ENCODE measurements at places on chromosomes 1 and 21. TPM values are rescaled to one million over a fixed set of nuclear protein-coding genes. Genes with fewer than 3 reads are reported as not detected.
A peak's percentile ranks its signal among the peaks of the same experiment; 100 is the strongest.

- no peak for DNase-seq
Measured at GRCh38 chr1:38758820-38759219, 100.8 kb downstream of the RRAGC start.

DNA sequence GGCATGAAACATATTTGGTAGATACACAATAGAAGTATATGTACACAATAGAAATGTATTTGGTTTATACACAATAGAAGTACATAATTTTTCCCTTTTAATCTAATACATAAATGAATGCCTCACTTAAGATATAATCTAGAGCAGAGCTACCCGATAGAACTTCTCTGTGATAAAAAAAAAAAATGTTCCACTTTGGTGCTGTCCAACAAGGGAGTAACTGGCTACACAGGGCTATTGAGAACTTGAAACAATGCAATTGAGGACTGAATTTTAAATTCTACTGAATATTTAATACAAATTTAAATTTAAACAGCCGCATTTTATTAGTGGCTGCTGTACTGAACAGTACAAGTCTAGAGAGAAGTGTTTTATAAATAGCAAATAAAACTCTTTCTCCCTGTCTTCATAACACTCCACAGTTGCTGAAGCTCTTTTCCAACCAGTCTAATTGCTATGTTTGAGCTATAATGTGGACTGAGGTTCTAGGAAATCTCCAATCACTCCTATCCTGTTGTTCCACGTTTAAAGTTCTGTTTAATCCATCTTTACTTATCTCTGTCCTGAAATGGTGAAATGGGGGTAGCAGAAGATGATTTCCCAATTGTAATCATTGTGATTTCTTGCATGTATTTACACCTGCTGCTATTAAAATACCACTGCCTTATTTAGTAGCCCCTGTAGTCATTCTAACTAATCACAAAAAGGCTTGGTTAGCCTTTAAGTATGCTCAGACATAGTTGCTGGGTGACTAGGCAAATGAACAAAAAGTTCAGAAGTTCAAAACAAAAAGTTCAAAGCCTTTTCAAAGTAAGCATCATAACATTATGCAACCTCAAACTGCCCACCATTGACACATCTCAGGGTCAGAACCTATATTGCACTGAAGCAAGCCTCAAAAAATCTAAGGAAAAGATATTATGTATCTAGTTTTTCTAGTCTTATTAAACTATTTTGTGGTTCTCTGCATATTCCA lies 192.3 kb upstream of the C1orf87 start:
- peak; percentile 64 for DNase-seq

GRCh38 chr21:15566703-15567102 lies 163.1 kb upstream of the USP25 start:
- no peak for DNase-seq

DNA sequence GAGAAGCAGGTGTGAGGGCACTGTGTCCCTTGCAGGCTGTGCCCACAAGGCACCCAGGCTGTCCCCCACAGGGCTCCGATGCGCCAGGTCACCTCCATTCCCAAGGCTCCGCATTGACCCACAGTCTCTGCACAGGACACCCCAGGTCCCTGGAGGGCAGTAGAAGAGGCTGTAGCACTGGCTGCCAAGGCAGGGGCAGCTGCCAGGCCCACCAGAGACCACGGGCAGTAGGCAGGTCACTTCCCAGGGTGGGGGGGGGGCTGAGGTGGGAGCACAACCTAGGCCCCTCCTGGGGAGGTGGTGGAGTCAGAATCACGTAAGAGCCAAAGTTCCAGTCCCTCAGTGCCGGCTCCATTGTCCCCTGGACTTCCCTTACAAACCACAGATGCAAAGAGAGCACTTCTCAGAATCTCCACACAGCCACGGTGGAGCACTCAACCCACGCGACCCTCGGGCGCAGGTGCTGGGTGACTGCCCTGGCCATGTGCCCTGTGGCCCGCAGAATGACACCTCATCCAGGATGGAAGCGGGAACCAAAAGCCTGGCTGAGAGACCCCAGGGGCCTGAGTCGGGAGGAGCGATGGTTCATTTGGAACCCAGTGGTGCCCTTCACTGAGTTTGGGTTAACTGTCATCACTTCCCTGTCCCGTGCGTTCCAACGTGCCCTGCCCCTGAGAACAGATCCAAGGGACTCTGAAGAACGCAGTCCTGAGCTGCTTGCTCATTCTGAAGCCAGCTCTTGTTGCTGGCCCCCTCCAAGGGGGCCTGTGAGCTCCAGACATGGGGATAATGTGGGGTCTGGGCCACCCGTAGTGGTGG lies 69.7 kb upstream of the PDE9A start:
- DNase-seq: no peak

The LCE1C gene
- total RNA-seq: not detected

The ARHGAP29 gene
- total RNA-seq: 7.9 TPM

DNA sequence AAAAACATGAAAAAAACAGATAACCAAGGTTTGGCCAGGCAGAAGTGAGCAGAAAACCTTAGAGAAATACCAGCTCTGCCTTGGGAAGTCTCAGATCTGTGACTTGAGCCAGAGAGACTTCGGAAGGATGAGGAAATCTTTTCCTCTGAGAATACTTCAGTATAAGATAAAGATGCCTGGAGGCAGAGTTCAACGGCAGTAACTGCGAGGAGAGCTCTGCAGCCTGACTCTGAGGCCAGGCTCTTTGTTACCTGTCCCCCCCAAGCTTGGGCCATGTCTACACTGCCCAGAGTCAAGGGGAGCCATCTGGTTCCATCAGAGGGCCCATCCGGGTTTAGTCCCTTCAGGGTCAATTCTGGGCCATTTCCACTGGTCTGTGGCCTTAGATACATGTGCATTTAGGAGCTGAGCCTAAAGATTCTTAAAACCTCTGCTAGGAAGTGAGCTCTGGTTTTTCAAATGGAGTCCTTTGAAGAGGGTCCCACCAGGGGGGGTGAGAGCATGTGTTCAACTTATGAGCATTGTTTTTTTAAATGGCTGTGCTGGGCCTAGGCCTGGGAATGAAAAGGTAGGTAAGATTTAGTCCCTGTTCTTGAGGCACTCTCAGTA lies 8.7 kb downstream of the KIRREL1 start:
- DNase-seq: peak; percentile 28

DNA sequence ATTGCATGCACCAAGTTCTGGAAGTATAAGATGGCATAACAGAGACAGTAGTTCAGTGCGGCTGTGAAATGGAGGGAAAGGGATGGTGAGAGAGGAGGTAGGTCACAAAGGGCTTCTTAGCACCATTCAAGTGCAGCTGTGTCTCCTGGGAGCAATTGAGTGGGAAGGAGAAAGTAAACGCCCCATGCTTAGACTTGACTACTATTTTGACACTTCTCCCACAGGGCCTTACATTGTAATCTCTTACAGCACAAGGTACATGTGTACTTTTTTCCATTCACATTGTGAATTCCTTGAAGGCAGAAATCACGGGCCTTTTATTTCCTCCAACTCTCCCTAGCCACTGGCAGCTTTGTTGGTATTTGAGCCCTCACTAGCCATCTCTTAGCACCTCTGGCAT lies 239.6 kb upstream of the FOXD3 start:
- DNase-seq: no peak

The MTMR11 gene
- total RNA-seq: 2.0 TPM

- peak; percentile 71 for DNase-seq
Measured at GRCh38 chr1:172451002-172451443, 7.2 kb upstream of the PIGC start.

The HIVEP3 gene
- total RNA-seq: under 0.01 TPM

DNA sequence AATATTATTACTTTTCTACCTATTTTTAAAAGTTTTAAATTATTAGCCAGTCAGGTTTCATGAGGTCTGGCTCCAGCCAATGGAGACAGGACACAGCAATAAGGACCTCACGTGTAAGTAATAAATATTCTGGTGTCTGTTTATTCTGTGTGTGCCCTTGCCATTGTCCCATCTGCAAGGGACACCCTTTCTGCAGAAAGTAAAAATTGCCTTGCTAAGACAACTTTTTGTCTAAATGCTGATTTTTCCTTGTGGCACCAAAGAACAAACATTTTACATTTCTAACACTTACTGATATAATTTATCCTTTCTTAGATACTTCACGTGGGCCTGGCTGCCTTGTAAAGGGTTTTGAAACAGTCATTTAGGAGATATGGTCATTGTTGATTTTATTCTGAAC lies 29.4 kb downstream of the OVAAL start:
- no peak for DNase-seq

The LINGO4 gene
- under 0.01 TPM for total RNA-seq

The C1orf146 gene
- not detected for total RNA-seq

DNA sequence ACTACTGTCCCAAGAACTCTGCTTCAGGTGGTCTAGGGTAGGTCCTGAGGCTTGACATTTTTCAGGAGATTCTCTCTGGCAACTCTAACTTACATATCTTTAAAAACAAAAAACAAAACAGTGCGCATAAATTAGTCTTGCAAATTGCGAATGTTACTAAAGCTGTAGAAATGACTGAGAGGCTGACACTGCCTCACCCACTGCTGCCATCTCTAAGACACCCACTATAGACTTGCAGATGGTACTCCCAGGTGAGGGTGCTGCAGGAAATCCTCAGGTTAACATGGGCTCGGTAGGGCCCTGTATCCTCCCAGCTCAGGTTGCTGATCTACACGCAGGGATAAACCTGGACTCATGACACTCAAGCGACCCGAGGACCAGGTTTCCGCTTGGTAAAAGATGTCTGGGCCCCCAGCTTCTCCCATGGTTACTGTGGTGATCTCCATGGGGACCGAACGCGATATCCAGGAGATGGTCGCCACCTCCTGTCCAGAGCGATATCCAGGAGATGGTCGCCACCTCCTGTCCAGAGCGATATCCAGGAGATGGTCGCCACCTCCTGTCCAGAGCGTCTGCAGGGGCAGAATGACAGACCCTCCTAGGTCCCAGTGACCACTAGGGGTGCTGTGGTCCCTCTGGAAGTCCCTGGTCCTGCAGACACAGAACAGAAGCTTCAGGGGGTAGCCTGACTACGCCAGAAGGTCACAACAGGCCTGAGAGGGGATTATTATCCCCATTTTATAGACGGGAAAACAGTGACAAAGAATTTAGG lies 16.2 kb upstream of the LY9 start:
- DNase-seq: no peak

- DNase-seq: peak; percentile 45
Measured at GRCh38 chr1:20604678-20605077, 15.8 kb downstream of the CDA start.

DNA sequence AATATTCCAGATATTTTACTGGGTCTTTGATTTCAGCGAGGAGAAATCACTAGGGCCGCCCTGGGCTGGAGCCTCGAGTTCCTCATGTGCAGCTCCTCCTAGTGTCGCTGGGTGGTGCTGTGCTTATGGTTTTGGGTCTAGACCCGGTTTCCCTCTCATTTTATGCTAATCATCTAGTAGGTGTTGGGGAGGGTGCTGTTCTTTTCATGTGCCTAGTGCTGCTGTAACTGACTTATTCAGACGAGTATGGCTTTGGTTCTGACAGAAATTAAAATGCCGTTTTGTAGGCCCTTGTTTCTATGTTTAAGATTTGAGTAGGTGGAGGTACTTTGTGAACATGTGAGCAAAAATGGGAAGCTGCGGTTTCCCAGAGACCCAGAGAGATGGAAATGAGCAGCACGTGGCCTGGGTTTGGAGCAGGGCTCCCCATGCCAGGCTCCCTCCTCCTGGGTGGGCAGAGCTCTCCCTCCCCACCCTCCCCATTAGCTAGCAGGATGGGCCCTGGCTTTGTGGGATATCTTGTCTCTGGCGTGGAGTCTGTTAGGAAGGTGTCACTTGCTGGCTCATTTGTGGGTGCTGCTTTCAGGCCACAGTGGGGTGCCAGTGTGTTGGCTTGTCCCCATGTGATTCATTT lies 74.0 kb upstream of the GPR88 start:
- peak; percentile 31 for DNase-seq

- no peak for DNase-seq
Measured at GRCh38 chr1:229167318-229167717, 103.6 kb upstream of the RAB4A start.

- no peak for DNase-seq
Measured at GRCh38 chr1:26164036-26164860, 4.5 kb downstream of the C1orf232 start.

DNA sequence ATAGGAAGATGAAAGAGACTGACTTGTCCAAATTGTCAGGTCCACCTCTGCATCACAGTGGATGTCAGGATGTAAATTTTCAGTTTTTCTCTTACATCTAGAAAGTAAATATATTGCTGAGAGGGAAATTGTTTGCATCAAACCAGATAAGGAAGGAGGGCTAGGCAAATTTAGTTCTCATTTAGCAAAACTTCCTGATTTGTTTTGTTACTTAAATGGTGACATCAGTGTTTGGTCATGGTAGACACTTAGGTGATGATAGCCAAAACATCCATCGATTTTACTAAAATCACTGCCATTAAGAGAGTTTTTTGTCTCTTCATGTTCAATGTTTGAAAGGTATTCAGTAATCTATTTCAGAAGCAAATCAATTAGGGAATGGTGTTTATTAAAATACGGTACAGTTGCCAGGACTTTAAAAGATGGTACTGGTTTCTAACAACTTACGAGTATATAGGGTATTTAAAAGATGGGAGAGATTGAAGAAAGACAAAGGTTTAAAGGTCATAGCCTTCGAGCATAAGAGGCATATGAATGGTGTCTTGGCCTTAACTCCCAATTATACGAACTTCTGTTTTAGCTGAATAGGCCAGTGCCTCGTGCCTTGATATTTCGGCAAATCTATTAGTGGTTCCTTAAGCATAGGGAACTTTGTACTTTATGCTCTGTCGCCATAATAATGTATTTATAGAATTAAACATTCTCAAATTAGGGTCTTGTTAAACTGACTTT lies 3.0 kb downstream of the IER5 start:
- DNase-seq: no peak

DNA sequence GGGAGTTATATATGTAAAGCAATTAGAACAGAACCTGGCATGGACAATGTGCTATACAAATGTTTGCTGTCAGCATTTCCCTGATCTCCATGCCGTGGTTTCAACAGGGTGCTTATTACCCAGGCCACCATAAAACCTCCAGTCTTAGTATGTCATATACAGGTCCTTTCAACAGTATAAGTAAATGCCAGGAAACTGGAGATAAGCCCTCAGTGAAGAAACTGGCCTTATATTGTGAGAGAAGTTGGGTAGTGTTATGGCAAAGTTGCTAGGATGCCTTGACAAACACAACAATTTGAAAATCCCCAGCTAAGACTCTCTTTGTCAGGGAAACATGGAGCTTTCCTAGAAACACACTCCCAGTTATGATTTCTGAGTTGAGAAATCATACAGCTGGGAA lies 850.2 kb upstream of the ADAMTS5 start:
- no peak for DNase-seq

The NUF2 gene
- total RNA-seq: 0.79 TPM

DNA sequence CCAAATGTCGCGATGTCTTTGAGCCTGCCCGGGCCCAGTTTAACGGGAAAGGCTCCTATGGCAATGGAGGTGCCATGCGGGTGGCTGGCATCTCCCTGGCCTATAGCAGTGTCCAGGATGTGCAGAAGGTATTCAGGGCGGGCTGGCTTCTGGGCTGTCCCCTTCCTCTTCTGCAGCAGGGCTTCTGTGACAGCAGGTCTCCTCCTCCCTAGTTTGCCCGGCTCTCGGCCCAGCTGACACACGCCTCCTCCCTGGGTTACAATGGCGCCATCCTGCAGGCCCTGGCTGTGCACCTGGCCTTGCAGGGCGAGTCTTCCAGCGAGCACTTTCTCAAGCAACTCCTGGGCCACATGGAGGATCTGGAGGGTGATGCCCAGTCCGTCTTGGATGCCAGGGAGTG lies 3.0 kb downstream of the ADPRS start:
- no peak for DNase-seq

Data from bronchial epithelial cell (primary cell).